ENCODE measurements at places on chromosomes 12 and 14. TPM values are rescaled to one million over a fixed set of nuclear protein-coding genes. Genes with fewer than 3 reads are reported as not detected.

DPPA3 gene
- not detected for total RNA-seq

TMEM233 gene
- total RNA-seq = under 0.01 TPM

CLEC2D gene
- total RNA-seq = 0.98 TPM

NGDN gene
- 29.4 TPM for total RNA-seq

KRT75 gene
- total RNA-seq = not detected

FGF23 gene
- total RNA-seq = not detected

FAM90A1 gene
- total RNA-seq = not detected

IRF9 gene
- total RNA-seq = 35.6 TPM

AVPR1A gene
- not detected for total RNA-seq

ADAMTS20 gene
- total RNA-seq = not detected

CD163L1 gene
- 15.0 TPM for total RNA-seq

AICDA gene
- total RNA-seq = not detected

AKAP3 gene
- total RNA-seq = 0.65 TPM

CTSG gene
- not detected for total RNA-seq

TMEM52B gene
- not detected for total RNA-seq

FAM186B gene
- total RNA-seq = 0.65 TPM

HRK gene
- not detected for total RNA-seq

DBX2 gene
- total RNA-seq = not detected

TPCN1 gene
- total RNA-seq = 18.3 TPM

HCAR3 gene
- total RNA-seq = not detected

LRRC74A gene
- total RNA-seq = not detected

LRRC10 gene
- total RNA-seq = not detected

SERPINA4 gene
- total RNA-seq = not detected

SPIC gene
- not detected for total RNA-seq

C12orf54 gene
- not detected for total RNA-seq

GLTP gene
- total RNA-seq = 66.7 TPM

PRH1 gene
- total RNA-seq = 16.0 TPM

SIX1 gene
- total RNA-seq = 0.48 TPM

KRT74 gene
- not detected for total RNA-seq

CLEC14A gene
- total RNA-seq = 418 TPM

TAS2R42 gene
- total RNA-seq = not detected

OS9 gene
- 199 TPM for total RNA-seq

GZMB gene
- not detected for total RNA-seq

CLEC6A gene
- not detected for total RNA-seq

DNAL1 gene
- 7.5 TPM for total RNA-seq

PLEKHD1 gene
- total RNA-seq = not detected

IL26 gene
- not detected for total RNA-seq

RESF1 gene
- 109 TPM for total RNA-seq

BDKRB1 gene
- total RNA-seq = not detected

CLEC1B gene
- not detected for total RNA-seq

RHEBL1 gene
- 1.3 TPM for total RNA-seq

ZDHHC22 gene
- not detected for total RNA-seq

WDHD1 gene
- total RNA-seq = 7.5 TPM

GARIN6 gene
- total RNA-seq = not detected

ITGB7 gene
- under 0.01 TPM for total RNA-seq

ERP29 gene
- total RNA-seq = 47.7 TPM

MUCL1 gene
- total RNA-seq = not detected
